ENCODE measurements at places on chromosomes 1 and 21.

DNA sequence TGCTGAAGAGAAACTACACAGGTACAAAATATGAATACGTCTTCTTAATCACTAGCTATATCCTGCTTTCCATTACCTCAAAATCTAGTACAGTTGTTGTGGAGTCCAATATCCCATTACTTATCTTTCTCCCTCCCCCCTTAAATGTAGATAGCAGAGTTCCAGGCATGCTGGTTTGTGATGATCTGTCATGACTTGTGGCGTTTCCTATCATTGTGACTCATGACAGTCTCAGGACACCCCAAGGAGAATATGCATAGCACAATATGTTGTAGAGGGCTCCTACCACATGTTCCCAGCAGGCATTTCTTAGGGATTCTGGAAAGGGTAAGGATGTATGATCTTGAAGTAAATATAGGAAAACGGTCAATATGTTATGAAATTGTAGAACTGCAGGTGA lies 206.9 kb downstream of the USH2A start:
- no peak for DNase-seq

DNA sequence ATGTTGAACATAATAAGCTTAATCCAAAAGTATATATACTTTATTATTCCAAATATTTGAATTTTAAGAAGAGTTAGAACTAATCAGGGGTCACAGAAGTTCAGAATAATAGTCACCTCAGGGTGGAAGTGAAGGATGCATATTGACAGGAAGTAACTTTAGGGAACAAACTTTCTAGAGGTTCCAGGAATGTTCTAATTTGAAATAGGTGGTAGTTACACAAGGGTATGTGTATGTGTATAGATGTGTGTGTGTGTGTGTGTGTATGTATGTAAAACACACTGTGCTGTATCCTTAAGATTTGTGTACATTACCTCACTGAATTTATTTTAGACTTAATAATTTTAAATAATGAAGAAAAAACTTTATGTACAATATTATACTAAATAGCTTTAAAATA lies 110.4 kb downstream of the ACBD6 start:
- DNase-seq: no peak

- no peak for DNase-seq
Observed at GRCh38 chr1:18575620-18576019, 55.0 kb upstream of the PAX7 start.

DNA sequence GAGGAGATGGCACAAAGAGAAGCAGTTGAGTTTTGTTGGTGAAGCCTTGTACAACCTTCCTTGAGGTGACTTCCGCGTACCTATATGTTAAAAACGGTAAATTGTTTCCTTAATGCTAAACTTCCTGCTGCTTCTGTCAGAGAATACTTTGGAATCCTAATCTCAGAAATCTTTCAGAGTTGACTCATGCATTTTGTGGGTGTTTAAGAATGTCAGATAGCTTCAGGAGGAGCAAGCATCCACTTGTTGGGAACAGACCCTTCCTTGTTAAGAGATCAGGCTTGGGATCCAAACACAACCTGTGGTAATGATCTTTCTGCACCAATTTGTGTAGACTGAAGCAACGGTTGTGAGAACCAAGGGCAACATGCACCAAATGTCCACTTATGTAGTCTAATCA lies 29.5 kb downstream of the AK4 start:
- DNase-seq: no peak

GRCh38 chr1:56072310-56072709 lies 507.1 kb downstream of the PLPP3 start:
- DNase-seq: no peak

GRCh38 chr1:35432231-35432630 lies 125.0 kb downstream of the KIAA0319L start:
- no peak for DNase-seq

DNA sequence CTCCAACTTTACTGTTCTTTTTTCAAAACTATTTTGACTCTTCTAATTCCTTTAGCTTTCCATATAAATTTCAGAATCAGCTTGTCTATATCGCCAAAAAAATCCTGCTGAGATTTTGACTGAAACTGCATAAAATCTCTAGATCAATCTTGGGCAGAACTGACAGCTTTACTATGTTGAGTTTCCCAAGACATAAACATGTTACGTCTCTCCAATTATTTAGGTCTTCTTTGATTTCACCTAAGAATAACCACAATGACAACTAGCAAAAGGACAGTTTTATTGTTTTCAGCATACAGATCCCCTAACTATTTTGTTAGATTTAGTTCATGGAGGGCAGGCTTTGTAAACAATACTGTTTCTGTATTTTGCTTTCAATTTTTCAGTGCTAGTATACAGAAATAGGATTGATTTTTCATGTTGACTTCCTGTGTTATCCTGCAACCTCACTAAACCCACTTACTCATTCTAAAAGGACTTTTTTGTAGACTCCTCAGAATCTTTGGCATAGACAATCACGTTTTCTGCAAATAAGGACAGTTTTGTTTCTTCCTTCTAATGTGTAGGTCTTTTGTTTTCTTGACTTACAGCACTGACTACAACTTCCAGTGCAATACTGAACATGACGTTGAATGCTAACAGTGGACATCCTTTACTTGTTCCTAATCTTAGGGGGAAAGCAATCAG lies 63.4 kb downstream of the NPHP4 start:
- no peak for DNase-seq

GRCh38 chr1:221778125-221778524 lies 36.2 kb upstream of the DUSP10 start:
- DNase-seq: no peak

DNA sequence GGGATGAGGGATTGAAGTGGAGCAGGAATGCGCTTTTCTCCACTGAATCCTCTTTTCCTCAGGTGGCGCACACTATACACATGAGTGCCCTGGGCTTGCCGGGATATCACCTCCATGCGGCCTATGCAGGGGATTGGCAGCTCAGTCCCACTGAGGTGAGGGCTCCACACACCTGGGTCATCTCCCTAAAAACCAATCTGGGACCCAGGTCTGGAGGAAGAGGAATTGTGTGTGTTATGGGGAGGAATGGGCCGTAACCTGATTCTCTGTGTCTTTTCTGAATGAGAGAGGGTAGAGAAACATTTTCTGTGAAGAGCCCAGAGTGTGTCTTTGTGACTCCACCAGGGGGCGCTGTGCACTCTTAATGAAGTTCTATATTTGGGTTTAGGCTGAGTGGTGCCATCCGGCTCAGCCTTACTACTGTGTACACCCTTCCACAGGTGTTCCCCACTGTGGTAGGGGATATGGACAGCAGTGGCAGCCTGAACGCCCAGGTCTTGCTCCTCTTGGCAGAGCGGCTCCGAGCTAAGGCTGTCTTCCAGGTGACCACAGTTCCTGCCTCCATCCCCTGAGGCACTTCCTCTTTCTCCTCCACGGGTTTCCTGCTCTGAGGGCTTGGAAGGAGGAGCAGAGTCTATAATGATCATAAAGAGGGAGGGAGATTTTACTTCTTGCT lies 1.5 kb downstream of the TOMM40L start:
- peak; percentile 87 for DNase-seq

GRCh38 chr1:22509815-22510214 lies 53.5 kb upstream of the EPHA8 start:
- DNase-seq: no peak

DNA sequence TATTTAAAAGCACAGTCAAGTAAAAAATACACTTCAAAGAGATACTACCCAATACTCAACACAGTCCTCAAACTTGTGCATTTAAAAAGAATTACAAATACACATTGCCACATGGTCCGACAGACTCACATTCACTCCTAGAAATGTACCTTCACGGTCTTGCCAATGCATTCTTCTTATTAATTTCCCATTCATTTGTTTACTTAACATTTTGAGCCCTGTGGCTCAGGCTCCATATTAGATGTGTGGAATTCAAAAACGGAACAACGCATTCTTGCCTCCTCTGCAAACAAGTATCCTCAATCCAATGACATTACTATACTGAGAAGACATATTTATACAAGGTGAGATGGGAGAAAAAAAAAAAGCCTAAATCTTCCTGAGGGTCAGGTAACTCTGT lies 2.5 kb upstream of the DUSP23 start:
- DNase-seq: no peak

DNA sequence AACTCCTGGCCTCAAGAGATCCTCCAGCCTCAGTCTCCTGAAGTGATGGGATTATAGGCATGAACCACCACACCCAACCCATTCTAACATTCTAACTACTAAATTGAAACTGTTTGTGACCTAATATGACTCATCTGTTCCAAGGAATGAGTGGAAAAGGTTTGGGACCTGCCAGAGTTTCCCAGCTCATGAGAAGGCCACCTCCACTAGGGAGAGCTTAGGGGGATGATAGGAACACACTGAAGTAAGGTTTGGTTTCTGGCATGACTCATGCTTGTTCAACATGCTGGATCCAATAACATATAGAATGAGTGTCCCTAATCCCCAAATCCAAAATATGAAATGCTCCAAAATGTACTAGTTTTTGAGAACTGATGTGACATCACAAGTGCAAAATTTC lies 18.9 kb upstream of the SCAF4 start:
- DNase-seq: no peak

- no peak for DNase-seq
Observed at GRCh38 chr1:39145331-39145965, 59.0 kb upstream of the MACF1 start.

GRCh38 chr21:42514883-42515228 lies 1.2 kb downstream of the SLC37A1 start:
- DNase-seq: no peak

GRCh38 chr1:81801651-81802456 lies 1.1 kb downstream of the ADGRL2 start:
- peak; percentile 48 for DNase-seq

DNA sequence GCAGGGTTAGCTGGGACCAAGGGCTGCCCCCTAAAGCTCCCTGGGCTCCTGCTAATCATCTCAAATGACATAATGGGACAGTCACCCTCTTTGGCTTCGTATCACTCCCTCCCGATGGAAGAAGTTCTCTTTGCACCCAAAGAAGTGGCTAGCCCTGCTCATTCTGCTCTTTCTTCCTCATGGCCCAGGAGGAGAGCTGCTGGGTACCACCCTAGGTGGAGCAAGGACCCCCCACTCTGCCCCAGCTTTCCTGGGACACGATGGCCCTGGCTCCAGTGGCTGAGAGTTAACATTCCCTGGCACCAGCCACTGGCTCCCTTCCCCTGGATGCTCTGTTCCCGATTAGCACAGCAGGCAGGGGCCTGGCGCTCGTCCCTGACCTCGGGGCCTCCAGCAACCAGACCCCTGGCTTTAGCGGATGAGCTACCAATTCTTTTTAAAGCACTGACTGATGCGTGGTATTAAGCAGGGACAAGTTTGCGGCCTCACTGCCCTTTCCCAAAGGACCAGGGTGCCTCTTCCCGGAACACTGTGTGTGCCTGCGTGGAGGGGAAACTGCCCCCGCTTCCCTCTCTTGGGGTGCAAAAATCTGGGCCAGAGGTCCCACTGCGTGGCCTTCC lies 1.2 kb downstream of the MYOM3 start:
- no peak for DNase-seq

DNA sequence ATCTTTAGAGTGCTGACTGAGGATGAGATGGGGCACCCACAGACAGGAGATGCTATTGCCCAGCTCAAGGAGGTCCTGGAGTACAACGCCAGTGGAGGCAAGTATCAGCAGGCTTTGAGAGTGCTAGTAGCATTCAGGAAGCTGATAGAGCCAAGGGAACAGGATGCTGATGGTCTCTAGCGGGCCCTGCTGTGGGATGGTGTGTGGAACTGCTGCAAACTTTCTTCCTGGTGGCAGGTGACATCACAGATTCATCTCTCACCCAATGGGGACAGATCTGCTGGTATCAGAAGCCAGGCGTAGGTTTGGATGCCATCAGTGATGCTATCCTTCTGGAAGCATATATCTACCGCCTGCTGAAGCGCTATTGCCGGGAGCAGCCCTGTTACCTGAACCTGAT lies 609.8 kb upstream of the NCAM2 start:
- DNase-seq: no peak

- DNase-seq: no peak
Observed at GRCh38 chr21:37546299-37546908, 179.8 kb downstream of the DYRK1A start.

GRCh38 chr21:46570119-46570518 lies 34.8 kb downstream of the S100B start:
- DNase-seq: no peak

DNA sequence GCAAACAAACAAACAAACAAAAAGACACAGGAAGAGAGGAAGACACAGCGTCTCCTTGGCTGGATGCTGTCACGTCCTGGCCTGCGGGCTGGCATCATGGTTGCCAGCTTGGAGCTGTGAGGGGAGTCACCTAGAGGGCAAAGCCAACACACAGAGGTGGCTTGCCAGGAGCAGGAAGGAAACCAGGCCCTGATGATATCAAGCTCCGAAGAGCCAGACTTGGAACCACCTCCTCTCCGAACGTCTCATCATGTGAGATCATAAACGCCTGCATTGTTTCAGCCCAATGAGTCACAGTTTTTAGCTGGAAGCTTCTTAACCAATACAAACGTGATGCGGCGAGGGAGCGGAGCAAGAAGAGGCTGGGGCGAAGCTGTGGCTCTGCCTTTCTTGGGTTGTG lies 8.7 kb downstream of the PLA2G2D start:
- no peak for DNase-seq

GRCh38 chr1:232250838-232251237 lies 379.1 kb downstream of the SIPA1L2 start:
- no peak for DNase-seq

GRCh38 chr21:32800056-32800455 lies 28.5 kb upstream of the PAXBP1 start:
- DNase-seq: no peak

DNA sequence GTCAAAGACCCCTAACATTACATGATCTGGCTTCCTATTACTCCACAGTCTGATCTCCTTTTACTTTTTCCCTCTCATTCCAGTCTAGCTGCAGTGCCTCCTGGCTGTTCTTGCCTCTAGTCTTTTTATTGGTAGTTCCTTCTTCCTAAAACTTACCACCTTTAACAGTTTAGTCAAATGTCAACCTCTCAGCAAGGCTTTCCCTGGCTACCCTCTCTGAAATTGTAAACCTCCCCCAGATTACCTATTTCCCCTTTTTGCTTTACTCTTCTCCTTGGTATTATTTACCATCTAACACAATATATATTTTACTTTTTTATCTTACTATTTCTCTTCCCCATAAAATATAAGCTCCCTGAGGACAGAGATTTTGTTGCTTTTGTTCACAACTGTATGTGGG lies 129.6 kb downstream of the CLEC20A start:
- no peak for DNase-seq

GRCh38 chr1:104884939-104885338 lies 1135.2 kb downstream of the AMY1C start:
- DNase-seq: no peak

DNA sequence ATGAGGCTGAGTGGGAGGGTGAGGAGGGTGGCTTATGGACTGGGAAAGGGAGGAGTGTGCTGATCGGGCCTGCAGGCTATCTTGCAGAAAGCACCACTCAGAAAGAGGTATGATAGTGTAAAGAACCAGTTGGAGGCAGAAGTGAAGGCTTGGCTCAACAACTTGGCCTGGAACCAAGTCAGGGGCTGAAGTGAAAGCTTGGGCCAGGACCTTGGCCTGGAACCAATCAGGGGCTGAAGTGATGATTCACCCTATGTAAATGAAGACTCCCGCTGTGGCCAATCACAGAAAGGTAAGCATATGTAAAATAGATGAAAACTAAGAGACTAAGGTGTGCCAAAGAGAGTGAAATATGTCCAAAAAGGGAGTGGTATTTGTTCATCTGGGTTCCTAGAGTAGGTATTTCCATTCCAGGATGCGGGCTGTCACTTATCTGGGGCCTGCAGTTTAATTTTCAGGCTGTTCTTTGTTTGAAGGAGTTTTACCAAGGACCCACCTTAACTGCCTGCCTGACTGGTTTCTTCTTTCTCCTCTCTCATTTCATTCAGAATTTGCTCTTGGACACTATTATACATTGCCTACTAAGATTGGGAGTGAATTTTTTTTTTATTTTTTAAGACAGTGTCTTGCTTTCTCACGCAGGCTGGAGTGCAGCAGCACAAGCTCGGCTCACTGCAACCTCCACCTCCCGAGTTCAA lies 5.1 kb upstream of the RFX5 start:
- DNase-seq: no peak
